ENCODE measurements at places on chromosomes 12 and 14.

DNA sequence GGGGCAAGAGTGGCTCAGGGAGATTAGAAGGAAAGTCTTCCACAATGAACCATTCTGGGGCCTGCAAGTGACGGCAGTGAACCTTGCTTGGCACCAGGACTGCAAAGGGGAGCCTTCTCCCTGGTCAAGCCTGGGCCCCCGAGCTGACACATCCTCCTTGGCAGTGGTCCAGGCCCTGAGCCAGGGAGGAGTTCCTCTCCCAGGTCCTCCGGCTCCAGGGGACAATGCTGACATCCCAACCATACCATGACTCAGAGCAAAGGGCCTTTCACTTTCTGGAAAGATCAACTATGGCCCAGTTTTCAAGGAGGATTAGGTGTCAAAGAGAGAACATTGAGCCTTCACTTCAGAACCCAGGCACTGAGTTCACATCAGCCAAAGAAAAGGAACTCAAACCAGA lies 756.5 kb upstream of the TBX3 start:
- peak; percentile 71 for DNase-seq

- no peak for DNase-seq
These were observed 84.9 kb upstream of the CLMN start for GRCh38 chr14:95404583-95404982.

- DNase-seq, result no peak
These were observed 106.0 kb downstream of the SLC41A2 start for GRCh38 chr12:104852102-104852501.

- peak; percentile 70 for DNase-seq
These were observed 96.3 kb upstream of the EEA1 start for GRCh38 chr12:93025145-93026103.

DNA sequence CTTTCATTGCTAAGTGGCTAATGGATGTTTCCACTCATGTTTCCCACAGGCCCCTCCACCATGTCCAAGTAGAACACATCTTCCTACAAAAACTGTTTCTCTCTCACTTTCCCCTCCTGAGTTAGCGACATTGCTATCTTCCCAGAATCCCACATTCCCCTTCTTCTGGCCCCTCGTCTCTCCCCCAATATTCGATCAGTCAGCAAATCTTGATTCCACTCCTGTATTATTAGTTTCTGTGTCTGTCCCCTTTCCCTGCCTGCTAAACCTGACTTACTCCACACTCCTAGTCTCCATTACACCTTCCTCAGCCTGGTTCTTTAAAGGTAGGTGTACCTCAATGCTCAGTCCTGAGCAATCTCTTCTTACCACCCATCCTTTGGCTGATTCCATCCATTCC lies 19.3 kb upstream of the SAMD4A start:
- no peak for DNase-seq

GRCh38 chr12:132955094-132956010 lies 754 bp downstream of the ZNF605 start:
- peak; percentile 4 for DNase-seq

DNA sequence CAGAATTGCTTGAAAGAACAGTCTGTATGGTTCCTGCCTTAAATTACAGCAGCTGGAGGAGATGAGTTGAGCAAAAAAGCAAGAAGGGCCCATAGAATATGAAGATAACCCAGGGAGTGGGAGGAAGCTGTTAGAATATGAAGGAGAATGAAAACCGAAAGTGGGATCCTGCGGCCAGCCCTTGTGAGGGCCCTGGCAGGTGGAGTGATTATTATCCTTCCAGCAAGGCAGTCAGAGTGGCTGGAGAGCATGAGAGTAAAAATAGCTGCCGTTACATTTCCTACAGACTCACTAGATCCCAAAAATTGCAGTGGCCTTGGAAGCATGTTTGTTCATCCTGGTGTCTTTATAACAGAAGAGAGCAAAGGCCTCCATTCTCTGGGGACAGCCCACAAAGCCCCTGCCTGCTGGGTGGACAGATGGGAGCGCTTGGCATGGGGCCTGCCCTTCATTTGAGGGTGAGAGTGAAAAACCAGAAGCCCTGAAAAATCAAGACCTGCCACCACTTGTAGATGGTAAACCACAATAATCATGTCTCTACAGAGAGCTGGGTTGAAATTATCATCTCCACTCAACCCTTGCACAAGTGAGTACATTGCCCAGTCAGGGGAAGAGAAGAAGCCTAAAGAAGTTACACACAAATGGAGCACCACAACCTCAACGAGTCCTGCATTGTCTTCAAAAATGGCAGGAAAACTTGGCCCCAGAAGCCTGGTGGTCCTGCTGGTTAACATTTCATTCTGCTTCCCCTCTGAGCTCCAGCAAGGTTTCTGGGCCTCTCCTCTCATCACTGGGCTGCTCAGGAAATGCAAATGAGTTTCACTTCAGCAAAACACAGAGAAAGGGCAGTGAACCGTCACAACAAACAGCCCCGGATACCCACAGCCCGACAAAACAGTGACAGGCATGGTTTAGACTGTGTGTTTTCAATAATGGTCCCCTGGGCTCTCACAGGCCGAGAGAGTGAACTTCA lies 20.5 kb downstream of the ZDHHC22 start:
- DNase-seq, result no peak

- DNase-seq, result no peak
These were observed 12.2 kb upstream of the COL2A1 start for GRCh38 chr12:48016373-48017020.

GRCh38 chr12:120529641-120530417 lies 871 bp upstream of the COQ5 start:
- DNase-seq, result peak; percentile 61

- no peak for DNase-seq
These were observed 47.9 kb downstream of the GTF2A1 start for GRCh38 chr14:81172881-81173280.

DNA sequence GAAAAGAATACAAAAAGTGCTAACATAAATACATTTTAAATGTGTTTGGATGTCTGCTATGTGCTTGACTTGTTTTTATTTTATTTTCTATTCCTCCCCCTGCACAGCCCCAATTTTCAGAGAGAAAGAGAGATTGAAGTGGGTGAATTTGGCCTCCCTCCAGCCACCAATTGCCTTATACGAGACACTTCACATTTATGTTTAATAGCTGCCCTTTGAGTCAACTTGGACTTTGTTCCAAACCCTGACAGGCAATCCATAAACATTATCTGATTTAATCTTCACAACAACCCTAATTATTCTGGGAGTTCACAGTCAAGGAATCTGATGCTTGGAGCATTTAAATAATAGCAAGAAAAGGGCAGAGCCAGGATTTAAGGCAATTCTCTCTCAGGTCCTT lies 161.7 kb downstream of the SLC15A4 start:
- no peak for DNase-seq

- no peak for DNase-seq
These were observed 17.7 kb downstream of the SMIM41 start for GRCh38 chr12:52097045-52097666.

All from MCF 10A (cell line).